ENCODE measurements at places on chromosomes 16 and 17.

DNA sequence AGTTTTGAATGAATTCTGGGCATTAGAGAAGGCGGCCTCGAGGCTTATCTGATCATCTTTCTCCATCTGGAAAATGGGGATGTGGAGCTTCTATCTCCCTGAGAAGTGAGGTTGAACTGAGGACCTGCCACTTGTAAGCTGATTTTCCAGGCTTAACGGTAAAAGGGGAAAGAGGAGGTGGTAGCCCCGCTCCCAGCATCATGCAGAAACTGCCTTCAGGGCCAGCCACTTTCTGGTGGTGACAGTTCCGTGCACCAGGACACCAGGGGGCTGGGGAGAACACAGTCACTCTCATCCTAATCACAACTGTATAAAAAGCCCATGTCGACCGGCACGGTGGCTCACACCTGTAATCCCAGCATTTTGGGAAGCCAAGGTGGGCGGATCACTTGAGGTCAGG, 20.9 kb upstream of the CPSF4L start:
- DNase-seq: no peak

DNA sequence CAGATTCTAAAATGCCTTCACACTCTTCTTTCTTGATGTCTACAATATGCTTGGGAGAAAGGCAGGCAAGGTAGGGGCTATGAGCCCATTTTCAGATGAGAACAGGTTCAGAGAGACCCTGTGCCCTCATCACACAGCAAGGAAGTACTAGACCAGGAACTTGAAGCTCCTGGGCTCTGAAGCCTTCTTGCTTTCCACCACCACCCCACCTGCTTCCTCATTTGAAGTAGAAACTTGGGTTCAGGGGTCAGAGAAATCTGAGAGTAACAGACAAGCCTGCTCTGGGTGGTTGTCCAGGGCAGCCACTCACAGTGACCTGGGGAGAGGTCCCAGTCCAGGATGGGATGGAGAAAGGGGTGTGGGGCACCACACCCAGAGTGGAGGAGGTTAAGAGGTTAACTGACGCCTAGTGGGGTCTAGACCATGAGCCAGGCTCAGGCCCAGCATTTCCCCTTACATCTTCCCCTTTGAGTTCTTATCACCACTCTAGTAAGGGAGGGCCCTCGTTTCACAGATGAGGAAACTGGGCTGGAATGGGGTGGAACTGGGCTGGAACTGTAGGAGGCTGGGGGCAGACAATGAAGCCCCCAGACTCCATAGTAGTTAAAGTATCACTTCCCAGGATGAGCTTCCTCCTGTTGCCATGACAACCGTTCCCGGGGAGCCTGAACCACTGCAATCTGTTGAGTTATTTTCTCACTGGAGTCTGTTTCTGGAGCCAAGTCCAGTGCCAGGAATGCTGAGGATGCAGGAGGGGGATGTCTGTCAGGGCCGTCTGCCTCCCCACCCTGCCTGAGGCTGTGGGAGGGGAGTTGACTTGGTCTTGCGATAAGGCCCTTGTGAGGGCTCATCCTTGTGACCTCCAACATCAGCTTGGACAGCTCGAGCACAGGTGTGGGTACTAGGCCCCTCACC, 16.2 kb upstream of the PHF12 start:
- DNase-seq: no peak

DNA sequence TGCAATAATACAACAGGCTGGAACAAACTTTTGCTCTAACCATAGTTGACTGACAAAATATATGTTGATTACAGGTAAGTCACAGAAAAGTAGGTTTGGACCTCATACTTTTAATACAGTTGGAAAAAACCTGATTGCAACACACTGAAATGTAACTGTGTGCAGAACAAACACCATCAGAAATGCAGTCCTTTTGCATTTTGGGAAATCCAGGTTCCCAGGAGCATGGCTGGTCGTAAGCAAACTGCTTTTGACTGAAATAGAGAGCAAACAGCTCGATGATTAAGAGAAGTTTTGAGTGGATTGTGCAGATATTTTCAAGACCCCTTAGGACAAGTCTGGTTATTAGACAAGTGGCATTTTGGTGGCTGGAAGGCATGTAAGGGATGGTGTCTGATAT, 8.0 kb downstream of the IGF2BP1 start:
- no peak for DNase-seq

DNA sequence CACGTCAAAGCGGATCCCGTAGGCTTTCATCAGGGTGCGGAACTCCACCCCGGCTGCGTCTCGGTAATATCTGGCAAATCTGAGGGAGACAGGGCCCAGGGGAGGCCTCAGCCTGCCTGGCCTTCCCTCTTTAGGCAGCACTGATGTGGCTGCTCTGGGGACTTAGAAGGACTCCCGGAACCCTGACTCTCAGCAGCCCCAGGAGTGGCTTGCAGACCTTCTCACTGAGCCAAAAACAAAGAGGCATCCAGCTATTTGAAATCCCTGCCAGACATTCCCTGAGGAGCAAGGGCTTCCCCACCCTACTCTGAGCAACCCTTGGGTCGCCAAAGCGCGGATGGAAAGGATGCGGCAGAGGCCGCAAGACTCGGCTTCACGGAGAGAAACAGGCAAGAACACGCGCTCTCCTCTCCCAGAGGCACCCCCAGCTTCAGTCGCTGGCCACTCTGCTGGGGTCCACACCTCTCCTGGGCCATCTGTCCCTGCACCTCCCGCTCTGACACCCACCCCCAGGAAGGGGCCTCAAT, 7.9 kb downstream of the P2RX5 start:
- DNase-seq: no peak

DNA sequence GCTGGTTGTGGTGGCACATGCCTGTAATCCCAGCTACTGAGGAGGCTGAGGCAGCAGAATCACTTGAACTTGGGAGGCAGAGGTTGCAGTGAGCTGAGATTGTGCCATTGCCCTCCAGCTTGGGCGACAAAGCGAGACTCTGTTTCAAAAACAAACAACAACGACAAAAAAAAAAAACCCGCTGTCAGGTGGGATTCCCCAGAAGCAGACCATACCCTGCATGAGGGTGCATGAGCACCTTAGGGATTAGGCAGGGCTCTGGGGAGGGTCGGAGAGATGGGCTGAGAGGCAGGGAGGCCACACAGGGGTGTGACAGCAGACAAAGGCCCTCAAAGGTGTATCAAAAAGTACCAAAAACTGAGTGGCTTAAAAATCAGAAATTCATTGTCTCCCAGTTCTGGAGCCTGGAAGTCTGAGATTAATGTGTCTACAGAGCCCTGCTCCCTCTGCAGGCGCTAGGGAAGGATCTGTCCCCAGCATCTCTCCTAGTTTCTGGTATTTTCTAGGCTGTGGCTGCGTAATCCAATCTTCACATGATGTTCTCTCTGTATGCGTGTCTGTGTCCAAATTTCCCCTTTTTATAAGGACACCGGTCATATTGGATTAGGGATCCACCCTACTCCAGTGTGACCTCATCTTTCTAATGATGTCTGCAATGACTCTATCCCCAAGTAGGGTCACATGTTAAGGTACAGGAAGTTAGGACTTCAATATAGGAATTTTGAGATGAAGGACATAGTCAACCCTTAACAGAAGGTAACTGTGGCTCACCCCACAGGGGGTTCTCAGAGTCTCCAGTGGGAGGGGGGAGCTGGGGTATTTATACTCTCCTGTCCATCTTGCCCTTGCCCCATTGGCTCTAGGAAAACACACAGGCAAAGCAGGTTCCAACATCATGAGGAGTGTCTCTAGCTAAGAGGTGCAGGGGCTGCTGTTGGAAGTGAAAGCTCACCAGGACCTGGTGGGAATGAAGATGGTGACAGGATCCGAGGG, 13.6 kb upstream of the TVP23A start:
- DNase-seq: no peak

GRCh38 chr16:1430759-1431496, at the start of gene PERCC1:
Gene PERCC1, plus strand, starts transcription at chr16:1431078. Its CDS starts 1,516 bp downstream, at chr16:1432594.
- no peak for DNase-seq

- DNase-seq: peak; percentile 77
These were observed 4.2 kb upstream of the MXRA7 start for GRCh38 chr17:76714822-76715495.

GRCh38 chr17:2901582-2901981, 105.3 kb downstream of the RAP1GAP2 start:
- DNase-seq: no peak

- no peak for DNase-seq
These were observed 8.3 kb downstream of the GINS2 start for GRCh38 chr16:85680352-85680944.

DNA sequence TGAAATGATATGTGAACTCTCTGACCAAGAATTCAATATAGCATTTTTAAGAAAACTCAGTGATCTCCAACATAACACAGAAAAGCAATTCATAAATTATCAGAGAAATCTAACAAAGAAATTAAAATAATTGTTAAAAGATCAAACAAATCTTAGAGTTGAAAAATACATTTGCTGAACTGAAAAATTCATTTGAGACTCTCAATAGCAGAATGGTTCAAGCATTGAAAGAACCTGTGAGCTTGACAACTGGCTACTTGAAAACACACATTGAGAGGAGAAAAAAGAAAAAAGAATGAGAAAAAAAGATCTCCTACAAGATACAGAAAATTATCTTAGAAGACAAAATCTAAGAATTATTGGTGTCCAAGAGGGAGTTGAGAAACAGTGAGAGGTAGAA, 203.5 kb downstream of the CEP112 start:
- DNase-seq: no peak

DNA sequence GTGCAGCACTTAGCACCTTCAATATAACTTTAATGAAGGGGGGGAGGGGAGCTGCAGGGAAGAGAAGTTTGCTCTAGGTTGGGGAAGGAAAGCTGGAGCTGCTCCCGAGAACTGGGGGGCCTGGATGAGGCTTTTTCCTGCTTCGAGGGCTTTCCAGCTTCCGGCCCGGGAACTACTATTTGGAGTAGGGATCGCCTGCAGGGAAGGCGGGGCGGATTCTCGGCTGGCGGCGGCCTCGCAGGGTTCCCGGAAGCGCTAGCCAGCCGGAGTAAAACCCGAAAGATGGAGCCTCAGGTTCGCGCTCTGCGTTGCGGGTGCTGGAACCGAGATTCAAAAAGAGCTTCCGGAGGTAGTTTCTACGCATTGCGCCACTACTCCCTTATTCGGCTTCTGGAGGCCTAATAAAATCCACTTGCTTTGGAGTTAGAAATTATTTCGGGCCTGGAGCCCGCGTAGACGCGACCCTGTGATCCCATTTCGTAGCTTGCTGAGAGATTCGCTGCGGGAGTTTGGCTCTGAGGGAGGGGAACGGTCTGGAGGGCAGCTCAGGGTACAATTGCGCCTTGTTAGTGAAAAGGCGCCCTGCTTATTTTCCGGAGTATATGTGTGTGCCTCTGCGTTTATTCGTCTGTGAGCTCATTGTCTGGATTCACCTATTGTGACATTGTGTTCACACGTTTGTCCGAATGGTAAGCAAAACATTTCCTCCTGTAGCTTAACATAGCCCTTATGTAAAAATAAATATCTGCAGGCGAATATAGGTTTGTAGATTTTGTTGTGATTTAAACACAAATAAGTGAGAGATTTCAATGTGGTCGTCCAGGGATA, 652 bp downstream of the PRAC2 start:
- DNase-seq: no peak

- DNase-seq: peak; percentile 93
These were observed 5.0 kb upstream of the PPP1R1B start for GRCh38 chr17:39621523-39622379.

GRCh38 chr17:82374626-82375331, 3.2 kb downstream of the UTS2R start:
- no peak for DNase-seq

GRCh38 chr17:33112763-33113162, 121.1 kb downstream of the SPACA3 start:
- DNase-seq: no peak

- no peak for DNase-seq
These were observed 7.6 kb upstream of the C1QTNF8 start for GRCh38 chr16:1103636-1103980.

- DNase-seq: no peak
These were observed 232.4 kb downstream of the IRX3 start for GRCh38 chr16:54053891-54054820.

DNA sequence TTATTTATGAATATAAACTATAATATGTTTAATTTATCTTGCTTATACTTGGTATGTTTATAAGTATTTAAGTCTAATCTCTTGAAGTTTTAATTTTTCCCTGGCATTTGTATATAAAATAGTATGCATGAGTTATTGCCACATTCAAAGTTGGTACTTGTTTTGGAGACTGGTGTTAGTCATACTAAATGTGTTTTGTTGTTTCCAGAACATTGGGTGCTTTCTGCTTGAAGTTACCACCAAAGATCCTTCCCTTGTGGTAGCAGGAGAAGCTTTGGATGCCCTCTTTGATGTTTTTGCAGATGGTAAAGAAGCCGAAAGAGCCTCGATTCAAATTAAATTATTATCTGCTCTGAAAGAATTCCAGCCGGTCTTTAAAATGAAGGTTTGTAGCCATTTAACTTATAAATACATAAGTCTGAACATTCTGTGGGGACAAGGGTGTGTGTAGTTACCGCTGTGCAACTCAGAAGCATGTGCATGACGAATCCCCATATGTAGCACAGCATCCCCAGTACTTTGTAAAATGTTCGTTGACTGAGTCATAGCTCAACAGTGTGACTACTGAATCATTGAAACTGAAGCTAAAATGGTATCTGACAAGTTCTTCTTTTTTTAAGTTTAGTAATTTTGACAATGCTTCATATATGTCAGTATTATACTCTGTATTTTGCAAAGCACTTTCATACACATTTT, 36.4 kb downstream of the HEATR3 start:
- no peak for DNase-seq

DNA sequence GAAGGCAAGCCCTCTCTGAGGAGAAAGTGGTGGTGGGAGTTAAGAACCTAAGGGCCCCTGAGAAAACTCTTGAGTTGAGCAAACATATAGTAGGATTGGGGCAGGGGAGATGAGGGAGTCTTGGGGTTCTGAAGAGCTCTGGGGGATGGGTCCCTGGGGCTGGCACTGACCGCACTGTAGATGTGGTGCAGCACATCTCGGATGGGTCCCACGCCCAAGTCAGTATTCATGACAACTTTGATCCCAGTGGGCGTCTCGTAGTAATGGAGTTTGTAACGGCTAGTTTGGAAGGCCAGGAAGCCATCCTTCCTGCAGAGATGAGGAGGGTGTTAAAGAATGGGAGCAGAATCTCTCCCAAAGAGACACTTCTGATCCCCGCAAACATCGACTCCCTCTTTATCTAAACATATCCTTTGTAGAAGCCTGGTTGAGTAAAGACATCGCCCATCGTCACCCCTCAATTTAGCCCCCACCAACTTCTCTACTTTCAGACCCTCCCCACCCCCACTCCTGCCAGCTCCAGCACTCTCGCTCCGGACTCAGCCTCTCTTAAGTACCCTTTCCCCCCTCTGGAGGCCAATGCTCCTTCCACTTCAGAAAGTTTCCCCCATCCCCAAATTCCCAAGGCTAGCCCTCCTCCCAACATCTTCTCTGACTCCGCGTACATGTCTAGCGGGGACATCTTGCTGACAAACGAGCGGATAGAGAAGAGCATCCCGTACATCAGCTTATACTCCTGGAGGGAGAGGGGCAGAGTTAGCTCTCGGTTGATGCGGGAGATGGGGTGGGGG, 710 bp downstream of the TRAPPC1 start:
- no peak for DNase-seq

All from endothelial cell (in vitro differentiated cells).